ENCODE measurements at places on chromosomes 16 and 17. TPM values are rescaled to one million over a fixed set of nuclear protein-coding genes. Genes with fewer than 3 reads are reported as not detected.

CANT1 gene
- 54.4 TPM for total RNA-seq

TPSG1 gene
- not detected for total RNA-seq

OMG gene
- total RNA-seq = 0.26 TPM

SLC5A10 gene
- total RNA-seq = not detected

- DNase-seq = no peak
Observed at GRCh38 chr16:1763521-1764511, 7.5 kb downstream of the NME3 start.

DNA sequence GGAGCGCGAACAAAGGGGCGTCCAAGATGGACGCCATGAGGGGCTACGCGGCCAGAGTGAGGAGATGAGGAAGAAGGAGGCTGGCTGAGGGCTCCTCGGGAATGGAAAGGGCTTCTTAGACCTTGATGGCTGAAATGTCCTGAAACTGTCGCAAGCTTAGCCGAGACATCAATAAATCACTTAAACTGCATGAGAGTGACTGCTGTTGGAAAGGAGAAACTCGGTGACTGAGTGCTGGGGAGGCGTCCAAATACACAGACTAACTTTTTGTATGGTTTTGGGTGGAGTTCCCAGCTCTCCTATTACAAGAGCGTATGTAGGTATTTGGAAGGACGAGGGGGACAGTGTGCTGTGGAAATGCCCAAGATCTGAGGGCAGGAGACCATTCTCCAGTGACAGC lies 1.4 kb upstream of the GEMIN4 start:
- DNase-seq = no peak

DNA sequence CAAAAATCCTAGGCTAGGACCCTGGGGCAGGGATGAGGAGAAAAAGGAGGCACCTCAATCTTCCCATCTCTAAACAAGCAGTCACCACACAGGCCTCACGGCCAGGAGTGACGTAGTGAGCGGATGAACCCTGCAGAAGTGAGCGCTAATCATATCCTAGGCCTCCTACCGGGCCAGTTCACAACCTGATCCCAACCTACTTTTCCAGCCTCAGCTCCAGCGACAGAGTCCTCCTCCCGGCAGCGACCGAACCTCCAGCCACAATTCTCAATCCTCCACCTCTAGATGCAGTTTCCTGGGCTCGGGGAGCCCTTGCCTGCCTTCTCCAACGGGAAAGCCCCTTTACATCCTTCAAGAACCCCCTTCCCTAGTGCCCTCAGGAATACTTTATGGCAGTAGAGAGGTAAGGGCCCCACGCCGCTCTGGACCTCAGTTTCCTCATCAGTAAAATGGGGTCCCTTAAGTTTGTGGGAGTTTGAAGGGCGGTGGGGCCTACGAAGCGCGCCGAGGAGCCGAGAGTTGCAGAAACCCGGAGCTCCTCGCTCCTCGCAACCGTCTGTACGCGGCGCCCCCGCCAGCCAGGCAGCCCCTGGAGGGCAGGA lies 1.4 kb downstream of the ZNF668 start:
- DNase-seq = no peak

GRCh38 chr17:74526681-74527080 lies 4.6 kb downstream of the CD300LB start:
- no peak for DNase-seq

DNA sequence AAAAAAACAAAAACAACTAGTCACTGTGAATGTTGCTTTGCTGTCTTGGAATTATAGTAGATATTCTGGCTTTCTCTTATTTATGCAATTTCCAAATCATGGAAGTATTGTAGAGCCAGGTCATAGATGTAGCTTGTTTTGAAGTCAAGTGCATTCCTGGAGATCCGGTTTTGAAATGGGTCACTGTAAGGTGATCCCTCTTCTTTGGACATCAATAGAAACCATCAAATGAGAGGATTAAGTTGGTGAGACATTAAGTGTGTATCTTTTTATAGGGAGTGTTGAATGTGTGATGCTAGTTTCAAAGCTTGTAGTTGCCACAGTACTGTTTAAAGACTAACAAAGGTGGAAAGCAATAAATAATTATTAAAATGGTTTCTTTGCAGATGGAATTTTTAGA lies 4.5 kb downstream of the PRKAR1A start:
- DNase-seq = no peak

DNA sequence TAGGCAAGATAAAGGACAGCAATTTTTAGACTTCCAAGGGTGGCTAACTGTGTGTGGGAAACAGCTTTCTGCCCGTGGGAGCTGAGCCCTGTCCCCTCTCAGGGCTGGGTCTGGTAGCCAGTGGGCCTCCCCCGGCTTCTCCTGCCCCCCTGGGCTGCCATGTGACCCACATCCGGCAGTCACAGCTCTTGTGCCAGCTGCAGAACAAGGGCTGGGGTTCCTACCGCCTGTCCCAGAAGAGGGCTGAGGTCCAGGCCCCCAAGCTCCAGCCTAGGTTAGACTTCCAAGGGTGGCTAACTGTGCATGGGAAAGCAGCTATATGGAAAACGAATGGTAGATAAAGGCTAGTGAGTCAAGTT lies 6.1 kb downstream of the GAST start:
- no peak for DNase-seq

DNA sequence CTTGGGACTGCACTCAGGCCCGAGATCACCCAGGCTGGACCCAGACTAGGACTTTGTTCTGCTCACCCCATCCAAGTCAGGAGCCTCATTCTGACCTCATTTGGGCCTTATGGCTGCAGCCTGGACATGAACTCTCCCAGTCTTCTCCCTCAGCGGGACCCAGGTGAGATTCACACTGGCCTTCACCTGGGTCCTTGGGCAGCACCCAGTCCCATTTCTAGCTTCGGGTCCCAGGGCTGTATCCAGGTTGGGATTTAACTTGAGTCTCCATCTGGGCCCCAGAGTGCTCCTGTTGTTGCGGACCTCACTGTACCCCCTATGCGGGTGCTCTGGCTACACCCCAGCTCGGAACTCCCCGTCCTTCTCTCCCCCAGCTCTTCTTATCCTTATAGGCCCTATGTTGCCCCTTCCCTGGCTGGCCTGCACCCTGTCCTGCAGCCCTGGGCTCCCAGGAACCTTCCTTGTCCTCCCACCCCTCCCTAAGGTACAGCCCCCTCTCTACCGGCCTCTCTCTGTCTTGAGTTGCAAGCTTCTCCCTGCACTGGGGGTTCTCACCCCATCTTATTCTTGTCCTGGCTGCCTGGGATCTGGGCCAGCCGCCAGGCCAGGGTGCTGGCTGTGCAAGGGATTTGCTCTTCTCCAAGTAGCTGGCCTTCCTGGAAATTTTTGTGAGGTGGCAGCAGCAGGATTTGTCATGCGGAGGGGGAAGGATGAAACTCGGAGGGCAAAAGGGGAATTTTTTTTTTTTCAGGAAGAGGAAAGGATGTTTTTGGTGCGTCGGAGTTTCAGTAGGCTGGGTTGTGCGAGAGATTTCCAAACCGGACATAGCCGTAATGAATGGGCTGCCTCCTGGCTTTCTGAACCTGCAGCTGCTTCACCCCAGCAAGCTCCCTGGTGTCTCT lies 904 bp downstream of the MAP2K3 start:
- no peak for DNase-seq

GRCh38 chr17:80937462-80938381 lies 53.9 kb upstream of the CHMP6 start:
- no peak for DNase-seq

DNA sequence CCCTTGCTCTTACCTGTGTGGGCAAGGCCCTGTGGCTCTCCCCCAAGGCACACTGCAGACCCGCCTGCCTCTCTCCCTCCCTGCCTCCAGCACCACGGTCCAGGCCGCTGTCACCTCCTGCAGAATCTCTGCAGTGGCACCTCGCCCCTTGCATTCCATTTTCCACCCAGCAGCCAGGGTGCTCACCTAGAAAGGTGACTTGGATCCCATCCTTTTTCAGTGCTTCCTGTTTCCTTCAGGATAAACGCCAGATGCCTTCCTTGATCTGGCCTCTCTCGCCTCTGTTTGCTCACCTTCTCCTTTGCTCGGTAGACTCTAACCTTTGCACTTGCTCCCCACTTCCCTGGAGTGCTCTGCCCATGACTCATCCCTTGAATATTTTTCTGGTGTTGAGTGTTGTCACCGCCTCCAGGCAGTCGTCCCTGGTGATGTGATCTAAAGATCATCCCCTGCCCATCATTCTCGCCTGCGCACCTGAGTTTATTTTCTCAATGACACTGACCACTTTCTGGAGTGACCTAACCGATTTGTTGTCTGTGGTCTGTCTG lies 79.2 kb upstream of the LGALS9 start:
- DNase-seq = no peak

DNA sequence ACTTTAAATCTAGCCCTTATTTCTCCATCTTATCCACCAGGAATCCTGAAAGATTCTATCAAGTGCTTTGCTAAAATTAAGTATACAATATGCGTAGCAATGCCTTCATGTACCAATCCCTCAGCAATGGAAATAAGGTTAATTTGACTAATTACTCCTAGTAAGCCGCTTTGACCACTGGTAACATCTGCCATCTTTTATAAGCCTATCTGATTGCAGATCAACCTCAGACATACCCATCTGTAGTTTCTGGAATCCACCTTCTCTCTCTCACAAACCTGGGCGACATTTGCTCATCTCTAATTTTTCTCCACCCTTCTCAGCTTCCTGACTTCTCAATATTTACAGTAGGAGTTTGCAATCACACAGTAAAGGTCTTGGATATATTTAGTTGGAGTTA lies 138.8 kb upstream of the CRHR1 start:
- no peak for DNase-seq

- no peak for DNase-seq
Observed at GRCh38 chr16:80350061-80350460, 190.7 kb upstream of the DYNLRB2 start.

DNA sequence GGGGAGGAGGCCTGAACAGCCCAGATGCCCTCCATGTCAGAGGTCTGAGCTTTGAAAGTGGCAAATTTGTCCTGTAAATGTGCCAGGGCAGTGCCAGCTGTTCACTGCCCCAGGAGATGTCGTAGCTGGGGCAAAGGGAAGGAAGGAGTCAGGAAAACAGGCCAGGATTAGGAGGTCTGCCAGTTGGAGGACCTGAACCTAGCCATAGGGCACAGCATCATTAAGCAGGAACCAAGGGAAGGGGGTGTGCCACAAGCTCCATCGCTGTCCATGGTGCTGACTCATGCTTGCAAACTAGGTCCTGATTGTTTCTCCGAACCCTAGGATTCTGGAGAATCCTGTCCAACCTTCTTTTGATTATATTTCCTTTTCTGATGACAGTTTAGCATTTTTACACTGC lies 124.2 kb downstream of the TMEM132E start:
- no peak for DNase-seq

DNA sequence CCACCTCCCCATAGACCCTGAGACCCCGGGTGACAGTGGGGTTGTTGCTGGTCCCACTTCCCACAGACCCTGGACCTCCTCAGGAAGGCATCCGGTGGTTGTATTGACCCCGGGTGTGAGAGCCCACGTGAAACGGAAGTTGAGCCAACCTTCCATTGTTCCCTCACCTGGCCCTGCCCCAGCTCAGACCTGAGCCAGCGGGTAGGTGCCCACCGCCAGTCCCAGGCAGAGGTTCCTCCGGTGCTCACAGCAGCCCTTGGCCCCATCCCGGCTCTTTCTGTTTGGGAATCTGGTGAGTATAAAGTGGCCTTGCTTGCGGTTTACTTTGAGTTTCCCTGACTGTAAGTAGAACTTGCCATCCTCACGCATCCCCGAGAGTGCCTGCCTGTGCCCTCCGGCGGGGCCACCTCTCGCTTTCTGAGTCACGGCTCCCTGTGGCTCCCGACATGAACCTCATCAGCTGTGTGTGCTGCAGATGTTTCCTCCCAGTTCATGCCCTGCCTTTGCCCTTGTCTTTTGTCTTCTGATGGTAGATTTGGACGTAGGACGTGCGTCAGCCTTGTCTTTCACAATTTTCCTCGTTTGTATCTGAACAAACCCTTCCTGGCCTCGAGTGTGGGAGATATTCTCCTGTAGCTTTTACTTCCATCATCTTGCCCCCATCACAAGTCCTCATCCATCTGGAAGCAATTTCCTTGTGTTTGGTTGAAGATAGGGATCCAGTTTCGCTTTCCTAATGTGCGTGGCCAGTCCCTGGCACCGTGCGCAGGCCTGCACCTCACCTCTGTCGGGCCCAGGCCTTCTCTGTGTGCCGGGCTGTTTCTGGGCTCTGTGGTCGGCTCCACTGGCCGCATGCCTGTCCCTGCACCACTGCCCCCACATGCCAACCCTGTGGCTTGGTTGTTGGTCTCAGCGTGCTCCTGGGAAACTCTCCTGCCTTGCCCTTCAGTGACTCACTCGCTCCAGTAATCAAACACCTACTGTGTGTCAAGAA lies 76.0 kb downstream of the METRNL start:
- no peak for DNase-seq

GRCh38 chr17:2391597-2392251 lies 9.1 kb downstream of the MNT start:
- no peak for DNase-seq

GRCh38 chr17:59846394-59847165 lies 46.2 kb downstream of the TUBD1 start:
- DNase-seq = no peak

GRCh38 chr17:82920150-82920549 lies 80.3 kb upstream of the ZNF750 start:
- no peak for DNase-seq

GRCh38 chr17:28471531-28472342 lies 1.7 kb upstream of the SLC13A2 start:
- DNase-seq = no peak

- no peak for DNase-seq
Observed at GRCh38 chr16:71880176-71880575, 3.8 kb downstream of the ZNF821 start.

DNA sequence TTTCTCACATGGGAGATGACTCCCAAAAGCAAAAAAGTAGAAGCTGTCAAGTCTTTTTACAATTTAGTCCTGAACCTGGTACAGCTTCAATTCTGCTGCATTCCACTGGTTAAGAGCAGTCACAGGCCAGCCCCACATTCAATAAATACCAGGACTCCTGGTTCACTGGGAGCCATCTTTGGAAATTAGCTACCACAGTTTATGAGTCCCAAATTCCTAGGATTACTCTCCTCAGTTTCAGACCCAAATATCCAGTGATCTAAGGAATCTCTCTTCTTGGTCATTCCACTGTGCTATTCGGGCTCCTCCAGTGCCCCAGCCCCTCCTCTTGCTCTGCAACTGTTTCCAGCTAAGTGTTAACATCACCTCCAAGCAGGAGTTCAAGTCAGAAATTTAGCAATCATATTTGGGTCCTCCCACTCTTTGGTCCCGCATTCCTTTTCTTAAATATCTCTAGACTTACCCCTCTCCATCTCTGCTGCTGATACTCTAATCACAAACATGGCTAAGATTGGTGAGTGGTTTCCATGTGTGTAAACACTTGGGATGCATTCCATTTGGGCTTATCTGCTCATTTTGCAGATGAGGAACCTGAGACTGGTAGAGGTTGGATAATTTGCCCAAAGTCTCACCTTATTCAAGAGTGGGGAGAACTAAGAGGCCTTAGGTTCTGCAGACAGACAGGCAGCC lies 9.6 kb upstream of the WIPF2 start:
- no peak for DNase-seq

DNA sequence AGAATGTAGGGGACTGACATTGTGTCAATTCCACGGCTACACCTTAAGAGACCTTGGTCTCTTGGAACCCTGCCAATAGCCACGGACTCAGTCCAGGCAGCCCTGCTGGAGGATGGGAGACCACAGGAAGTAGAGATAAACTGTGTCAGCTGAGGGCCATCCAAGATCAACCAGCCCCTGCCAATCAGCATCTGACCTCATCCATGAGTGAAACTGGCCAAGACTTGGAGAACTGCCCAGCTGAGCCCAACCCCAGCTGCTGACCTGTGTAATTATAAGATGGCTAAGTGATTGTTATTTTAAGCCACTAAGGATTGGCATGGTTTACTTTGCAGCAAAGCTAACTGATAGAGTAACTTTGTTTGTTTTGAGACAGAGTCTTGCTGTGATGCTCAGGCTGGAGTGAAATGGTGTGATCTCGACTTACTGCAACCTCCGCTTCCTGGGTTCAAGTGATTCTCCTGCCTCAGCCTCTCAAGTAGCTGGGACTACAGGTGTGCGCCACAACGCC lies 13.3 kb upstream of the YWHAE start:
- DNase-seq = peak; percentile 77

All from pulmonary artery endothelial cell (primary cell).